ENCODE measurements at places on chromosomes 4 and X. TPM values are rescaled to one million over a fixed set of nuclear protein-coding genes. Genes with fewer than 3 reads are reported as not detected.

DNA sequence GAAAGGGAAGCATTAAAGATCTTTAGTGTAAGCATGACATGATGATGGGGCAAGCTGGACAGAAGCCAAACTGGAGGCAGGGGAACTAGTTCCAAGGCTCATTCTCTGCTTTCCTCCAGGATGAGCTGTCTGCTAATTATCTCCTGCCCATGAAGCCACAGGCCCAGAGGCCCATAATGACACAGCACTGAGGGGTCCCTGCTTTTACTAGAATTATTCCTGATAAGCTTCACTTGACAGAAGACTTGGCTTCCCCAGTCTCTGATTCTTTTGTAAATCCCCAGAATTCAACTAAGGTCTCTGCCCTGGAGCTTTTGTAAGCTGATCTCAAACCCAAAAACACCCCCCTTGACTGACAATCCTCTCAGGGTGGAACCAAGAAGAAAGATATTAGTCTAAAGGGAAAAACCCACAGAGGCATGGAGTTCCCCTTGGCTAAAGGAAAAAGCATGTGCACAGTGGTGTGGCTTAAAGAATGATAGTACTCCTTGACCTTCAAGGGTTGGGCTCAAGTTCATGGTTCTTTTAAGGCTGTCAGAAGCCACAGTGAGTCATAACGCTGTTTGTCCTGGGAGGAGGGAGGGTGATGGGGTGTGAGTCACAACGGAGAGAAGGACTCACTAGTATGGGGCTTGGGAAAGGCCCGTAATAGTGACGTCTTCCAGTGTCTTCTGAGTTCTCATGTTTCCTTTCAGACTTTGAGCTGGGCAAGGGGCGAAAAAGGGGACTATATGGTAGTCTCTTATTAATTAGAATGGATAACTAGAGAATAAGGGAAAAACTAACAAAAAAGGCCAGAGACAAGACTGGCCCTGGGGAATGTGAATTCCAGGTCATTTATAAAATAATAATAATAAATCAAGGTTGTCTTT is 146.0 kb upstream of the CPEB2 start:
- DNase-seq, result no peak
- H3K27ac ChIP-seq, result no peak overlapping the region
- H3K4me1 ChIP-seq, result no peaks in the 10 kb centered on the region
- peaks cover 3% of the 10 kb centered on the region for H3K27me3 ChIP-seq

GRCh38 chr4:186695392-186695791 is 28.3 kb downstream of the FAT1 start:
- H3K4me3 ChIP-seq, result no peak overlapping the region
- H3K36me3 ChIP-seq, result no peaks in the 10 kb centered on the region
- H3K27ac ChIP-seq, result no peak overlapping the region
- no peaks in the 10 kb centered on the region for H3K4me1 ChIP-seq
- no peak for DNase-seq

The ITIH6 gene
- not detected for total RNA-seq

DNA sequence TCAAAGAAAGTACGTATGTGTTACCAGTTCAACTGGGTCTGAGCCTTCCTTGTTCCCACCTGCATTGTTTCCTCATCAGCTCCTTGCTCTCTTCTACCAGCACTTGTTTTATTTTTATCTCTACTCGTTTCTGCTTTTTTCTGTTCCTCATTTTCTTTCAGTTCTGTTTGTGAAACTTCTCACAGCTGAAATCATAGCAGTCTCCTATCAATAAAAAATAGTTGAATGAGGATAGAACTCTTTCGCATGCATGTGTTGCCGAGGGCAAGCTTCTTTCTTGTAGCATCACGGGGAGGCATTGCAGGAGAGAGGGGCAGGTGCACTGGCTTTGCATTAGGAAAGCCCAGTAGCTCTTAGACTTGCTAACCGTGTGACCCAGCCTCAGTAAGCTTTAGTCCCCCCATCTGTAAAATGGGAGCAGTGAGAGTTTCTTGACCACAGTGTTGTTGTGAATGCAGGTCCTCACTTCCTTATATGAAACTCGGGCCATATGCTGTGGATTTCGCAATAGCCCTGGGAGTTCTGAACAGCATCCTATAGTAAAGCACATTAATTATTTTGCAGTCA is 24.7 kb downstream of the OFD1 start:
- H3K4me3 ChIP-seq, result no peak overlapping the region
- DNase-seq, result peak; percentile 72
- H3K27ac ChIP-seq, result peak overlapping the region; percentile 88
- peaks cover 62% of the 10 kb centered on the region for H3K4me1 ChIP-seq
- no peaks in the 10 kb centered on the region for H3K27me3 ChIP-seq

The SSX3 gene
- not detected for total RNA-seq

DNA sequence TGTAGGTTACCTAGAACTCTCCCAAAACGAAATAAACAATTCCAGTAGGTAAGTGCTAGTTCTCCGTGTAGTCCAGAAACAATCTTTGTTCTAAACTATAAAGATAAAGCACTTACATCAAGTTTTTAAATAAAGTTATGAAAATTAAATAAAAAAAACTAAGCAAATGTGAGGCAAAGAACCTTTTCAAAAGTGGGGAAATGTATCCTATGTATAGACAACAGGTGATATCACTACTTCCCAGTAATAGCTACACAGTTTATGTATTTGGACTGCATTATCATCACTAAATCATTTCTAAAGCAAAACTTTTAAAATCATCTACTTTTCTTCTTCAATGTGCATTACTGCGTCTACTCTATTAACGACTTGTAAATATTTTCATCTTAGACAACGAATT is 2.0 kb downstream of the YTHDC1 start:
- peak overlapping the region; percentile 94 for H3K27ac ChIP-seq
- no peaks in the 10 kb centered on the region for H3K36me3 ChIP-seq
- peak overlapping the region; percentile 93 for H3K4me3 ChIP-seq

The MCF2 gene
- total RNA-seq, result 0.39 TPM

GRCh38 chr4:3657902-3658529 is 108.2 kb upstream of the ADRA2C start:
- no peak for DNase-seq
- H3K27me3 ChIP-seq, result no peaks in the 10 kb centered on the region
- H3K36me3 ChIP-seq, result no peaks in the 10 kb centered on the region
- no peaks in the 10 kb centered on the region for H3K4me1 ChIP-seq
- no peak overlapping the region for H3K4me3 ChIP-seq

The NUDT11 gene
- total RNA-seq, result 0.24 TPM

- H3K27me3 ChIP-seq, result no peaks in the 10 kb centered on the region
- no peaks in the 10 kb centered on the region for H3K36me3 ChIP-seq
- peaks cover 26% of the 10 kb centered on the region for H3K4me1 ChIP-seq
- no peak overlapping the region for H3K27ac ChIP-seq
These were observed 127.6 kb upstream of the GATB start for GRCh38 chr4:151888367-151888866.

Data from B cell (primary cell).